Pancreas (tissue), 10 donors: ENCODE measurements at places on chromosomes 3 and 15. TPM values are rescaled to one million over a fixed set of nuclear protein-coding genes. Genes with fewer than 3 reads are reported as not detected.

The MORC1 gene
- total RNA-seq = not detected

The SUCNR1 gene
- total RNA-seq = 0.16 TPM

The LMCD1 gene
- 17.7 TPM for total RNA-seq

The ATP2C1 gene
- total RNA-seq = 22.0 TPM

The CPLX3 gene
- total RNA-seq = not detected

The GOLGA8H gene
- total RNA-seq = 0.60 TPM

The CCDC54 gene
- total RNA-seq = not detected

The SLC6A6 gene
- total RNA-seq = 3.2 TPM

The SLC24A5 gene
- not detected for total RNA-seq

The C3orf20 gene
- total RNA-seq = not detected

The SOX2 gene
- total RNA-seq = not detected

The ISLR2 gene
- total RNA-seq = 0.09 TPM

The RETNLB gene
- not detected for total RNA-seq

The NMB gene
- total RNA-seq = 5.2 TPM

The RAB6B gene
- 9.2 TPM for total RNA-seq

The RASGRP1 gene
- 0.60 TPM for total RNA-seq

The TSEN2 gene
- 12.5 TPM for total RNA-seq

The NR2C2 gene
- total RNA-seq = 25.1 TPM

The HEG1 gene
- total RNA-seq = 32.5 TPM

The TRAT1 gene
- total RNA-seq = not detected

The MYRIP gene
- total RNA-seq = 9.3 TPM

The RBMS3 gene
- 10.0 TPM for total RNA-seq
